ENCODE measurements at places on chromosomes 7 and 10. TPM values are rescaled to one million over a fixed set of nuclear protein-coding genes. Genes with fewer than 3 reads are reported as not detected.

Gene TRIL
- total RNA-seq = 6.4 TPM

Gene RBM20
- 1.0 TPM for total RNA-seq

Gene PDE6C
- total RNA-seq = not detected

Gene FGFR2
- 59.2 TPM for total RNA-seq

Gene MYO1G
- 36.3 TPM for total RNA-seq

Gene LAMB1
- 104 TPM for total RNA-seq

Gene EMX2
- not detected for total RNA-seq

Gene GCK
- total RNA-seq = 0.47 TPM

Gene STAG3
- total RNA-seq = 4.1 TPM

Gene ALDH18A1
- total RNA-seq = 25.3 TPM

Gene CDK14
- 58.6 TPM for total RNA-seq

Gene PILRB
- total RNA-seq = 35.9 TPM

Gene GRID1
- total RNA-seq = 2.5 TPM

Gene C10orf67
- total RNA-seq = 1.2 TPM

Gene GALNT17
- 6.6 TPM for total RNA-seq

Gene ERCC6
- total RNA-seq = 23.5 TPM

Gene ZNHIT1
- total RNA-seq = 55.4 TPM

Gene MTURN
- total RNA-seq = 39.4 TPM

Gene MYOF
- 127 TPM for total RNA-seq

Gene AUTS2
- 45.7 TPM for total RNA-seq

Gene TCAF2
- 6.2 TPM for total RNA-seq

Gene CUZD1
- 0.56 TPM for total RNA-seq

Gene TMEM229A
- not detected for total RNA-seq

Gene SEMA3C
- total RNA-seq = 34.8 TPM

Gene OPN4
- not detected for total RNA-seq

Gene GHRHR
- not detected for total RNA-seq

Gene BLNK
- 11.2 TPM for total RNA-seq

Gene ARHGEF35
- total RNA-seq = 10.3 TPM

Gene MYH16
- total RNA-seq = not detected

Gene LRRD1
- not detected for total RNA-seq

Gene TRIM50
- not detected for total RNA-seq

Gene CRHR2
- not detected for total RNA-seq

Gene HOXA2
- total RNA-seq = 1.5 TPM

Gene GNG11
- total RNA-seq = 23.2 TPM

Gene SLC26A5
- 1.8 TPM for total RNA-seq

Gene NKX6-2
- total RNA-seq = not detected

Gene MACROH2A2
- total RNA-seq = 6.6 TPM
